Frontal cortex (tissue), 4 donors: ENCODE measurements at places on chromosomes 12 and 14. TPM values are rescaled to one million over a fixed set of nuclear protein-coding genes. Genes with fewer than 3 reads are reported as not detected.

AREL1 gene
- 39.5 TPM for total RNA-seq

GALNT6 gene
- under 0.01 TPM for total RNA-seq

MYF6 gene
- total RNA-seq: 1.6 TPM

PLEKHH1 gene
- 7.3 TPM for total RNA-seq

IPO4 gene
- 12.6 TPM for total RNA-seq

BCL7A gene
- total RNA-seq: 88.0 TPM

TAS2R42 gene
- not detected for total RNA-seq

MMP19 gene
- total RNA-seq: not detected

RFLNA gene
- total RNA-seq: 7.7 TPM

IGF1 gene
- 2.9 TPM for total RNA-seq

ETFBKMT gene
- 4.5 TPM for total RNA-seq

KRT3 gene
- total RNA-seq: not detected

CLEC1A gene
- total RNA-seq: 0.41 TPM

SLC2A14 gene
- under 0.01 TPM for total RNA-seq

PAPOLA gene
- 186 TPM for total RNA-seq

MDM1 gene
- 16.7 TPM for total RNA-seq

SMOC1 gene
- total RNA-seq: 12.2 TPM

CDCA3 gene
- total RNA-seq: 2.9 TPM

PPM1H gene
- total RNA-seq: 11.8 TPM

MYH6 gene
- total RNA-seq: not detected

KMT2D gene
- total RNA-seq: 14.7 TPM

FOXG1 gene
- total RNA-seq: 65.2 TPM

NID2 gene
- 8.2 TPM for total RNA-seq

ASB2 gene
- under 0.01 TPM for total RNA-seq

RASAL1 gene
- 4.9 TPM for total RNA-seq

ADAMTS20 gene
- total RNA-seq: 0.41 TPM

FBLN5 gene
- total RNA-seq: 1.6 TPM

DBX2 gene
- total RNA-seq: 2.9 TPM

SLC5A8 gene
- total RNA-seq: 3.3 TPM

EDDM3A gene
- total RNA-seq: not detected

HOTAIR gene
- total RNA-seq: not detected

ZDHHC22 gene
- total RNA-seq: 5.7 TPM

OR6S1 gene
- not detected for total RNA-seq

BATF gene
- 0.82 TPM for total RNA-seq

MYO1H gene
- under 0.01 TPM for total RNA-seq

OR10A7 gene
- not detected for total RNA-seq

GPRC5D gene
- not detected for total RNA-seq

RERG gene
- 1.6 TPM for total RNA-seq

CLEC6A gene
- total RNA-seq: not detected

INSM2 gene
- total RNA-seq: not detected

AMDHD1 gene
- total RNA-seq: 0.82 TPM
